ENCODE measurements at places on chromosomes 2 and 18. TPM values are rescaled to one million over a fixed set of nuclear protein-coding genes. Genes with fewer than 3 reads are reported as not detected.

The DOK6 gene
- total RNA-seq: not detected

The ARHGAP28 gene
- 0.09 TPM for total RNA-seq

The ERICH2 gene
- total RNA-seq: not detected

The LYPD1 gene
- total RNA-seq: 18.2 TPM

The CFLAR gene
- total RNA-seq: 80.2 TPM

The PSMA8 gene
- not detected for total RNA-seq

The HOXD11 gene
- 8.2 TPM for total RNA-seq

The LYG1 gene
- 1.6 TPM for total RNA-seq

The ACTG2 gene
- 0.11 TPM for total RNA-seq

The DSC1 gene
- not detected for total RNA-seq

The RGPD4 gene
- not detected for total RNA-seq

The CD207 gene
- not detected for total RNA-seq

The SOX11 gene
- total RNA-seq: not detected

The TMEM37 gene
- 1.6 TPM for total RNA-seq

The PAX8 gene
- 0.77 TPM for total RNA-seq

The FAM168B gene
- total RNA-seq: 86.7 TPM

The ABCB11 gene
- total RNA-seq: 0.02 TPM

The ARHGEF4 gene
- total RNA-seq: 7.7 TPM

The GPR45 gene
- not detected for total RNA-seq

The GPR17 gene
- total RNA-seq: 0.06 TPM

The MEP1B gene
- 0.15 TPM for total RNA-seq

The TMEM237 gene
- total RNA-seq: 21.1 TPM

The BUB1 gene
- 50.6 TPM for total RNA-seq

The ANXA4 gene
- 374 TPM for total RNA-seq

The MYO1B gene
- total RNA-seq: 82.7 TPM

The HJURP gene
- 87.6 TPM for total RNA-seq

The MYO5B gene
- 14.9 TPM for total RNA-seq

The CNGA3 gene
- not detected for total RNA-seq

The SNED1 gene
- total RNA-seq: 0.43 TPM

The MC5R gene
- total RNA-seq: not detected

The SEPTIN10 gene
- total RNA-seq: 73.0 TPM

The UGT1A4 gene
- not detected for total RNA-seq

The LIMS4 gene
- total RNA-seq: 0.59 TPM

The IL36B gene
- not detected for total RNA-seq

Measured in A549 treated with DMSO at 1 μM for 4 hours (cell line).